NCI-H187 (cell line): ENCODE measurements at places on chromosomes 2 and 18.

- no peak for DNase-seq
These were observed 6.0 kb upstream of the NFATC1 start for GRCh38 chr18:79389689-79390088.

DNA sequence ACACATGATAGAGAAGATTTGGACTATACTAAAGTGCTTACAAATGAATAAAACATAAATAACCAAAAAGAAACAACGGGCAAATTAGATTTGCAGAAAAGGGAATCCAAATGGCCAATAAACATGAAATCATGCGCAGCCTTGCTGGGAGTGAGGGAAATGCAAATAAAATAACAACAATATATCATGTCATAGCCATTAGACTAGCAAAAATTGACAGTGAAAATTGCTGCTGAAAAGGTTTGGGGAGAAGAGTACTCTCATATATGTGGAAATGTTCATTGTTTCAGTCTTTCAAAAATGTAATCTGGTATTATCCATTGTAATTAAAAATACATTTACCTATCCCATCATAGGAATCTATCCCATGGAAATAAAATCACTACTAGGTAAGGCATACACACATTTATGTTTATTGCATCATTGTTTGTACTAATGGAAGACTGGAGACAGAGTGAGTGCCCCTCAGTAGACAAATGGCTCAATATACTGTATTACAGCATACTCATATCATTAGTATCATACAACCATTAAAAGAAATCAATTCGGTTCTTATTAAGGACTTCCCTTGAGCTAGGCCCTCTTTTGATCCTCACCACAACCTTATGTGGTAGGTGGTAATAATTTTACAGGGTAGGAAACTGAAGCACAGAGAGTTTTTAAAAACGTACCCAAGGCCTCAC, 94.1 kb upstream of the MSTN start:
- DNase-seq: no peak

- no peak for DNase-seq
These were observed 9.6 kb upstream of the CHST10 start for GRCh38 chr2:100427111-100427510.

DNA sequence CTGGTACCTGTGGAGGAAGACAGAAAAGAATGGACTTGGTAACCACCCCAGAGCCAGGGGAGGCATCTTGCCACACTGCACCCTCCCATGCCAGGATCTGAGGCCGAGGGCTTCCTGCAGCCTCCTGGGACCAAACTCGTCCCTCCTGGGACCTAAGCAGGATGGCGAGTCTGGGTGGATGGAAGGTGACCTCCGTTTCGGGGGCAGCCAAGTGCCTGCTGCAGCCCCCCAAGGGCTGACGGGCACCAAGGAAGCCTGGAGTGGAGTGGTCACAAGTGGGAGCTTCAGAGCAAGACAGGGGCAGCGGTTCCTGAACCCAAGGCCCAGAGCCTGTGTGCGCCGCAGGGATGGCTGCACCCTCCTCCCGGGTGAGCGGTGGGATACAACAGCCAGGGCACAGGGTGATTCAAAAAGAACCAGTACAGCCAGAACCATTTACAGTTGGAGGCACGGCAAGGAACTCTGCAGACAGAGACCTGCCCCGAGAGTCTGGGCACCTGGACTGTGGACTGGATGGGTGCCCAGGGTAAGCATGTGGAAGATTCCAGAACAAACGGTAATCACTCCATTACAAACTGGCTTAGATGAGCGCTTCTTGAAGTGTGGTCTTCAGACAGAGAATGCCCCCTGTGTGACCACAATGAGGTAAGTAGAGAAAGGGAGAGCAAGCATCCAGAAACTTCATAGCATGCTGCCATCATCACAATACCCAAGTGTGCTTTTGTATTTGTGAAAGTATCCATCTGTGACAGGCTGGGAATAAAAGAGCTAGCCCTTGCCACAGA, 12.1 kb downstream of the HS1BP3 start:
- no peak for DNase-seq

- no peak for DNase-seq
These were observed 295.6 kb upstream of the DLGAP1 start for GRCh38 chr18:4750393-4751346.

DNA sequence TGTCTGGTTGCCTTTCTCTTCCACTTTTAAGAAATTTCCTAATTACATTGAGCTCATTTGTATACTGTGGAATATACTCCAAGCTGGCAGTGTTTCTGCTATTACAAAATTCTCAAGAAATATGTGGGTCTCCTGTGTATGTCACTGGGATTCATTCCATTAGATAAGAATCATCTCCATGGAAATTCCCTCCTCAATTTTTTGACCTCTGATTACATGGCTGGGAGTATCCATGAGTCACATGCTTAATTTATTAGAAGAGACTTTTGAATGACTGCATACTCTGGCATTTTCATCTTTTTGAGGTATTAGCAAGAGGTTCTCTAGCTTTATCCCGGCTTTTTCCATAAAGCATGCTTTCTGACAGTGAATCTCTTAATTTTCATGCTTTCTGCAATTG, 665.5 kb upstream of the CNTNAP5 start:
- no peak for DNase-seq

DNA sequence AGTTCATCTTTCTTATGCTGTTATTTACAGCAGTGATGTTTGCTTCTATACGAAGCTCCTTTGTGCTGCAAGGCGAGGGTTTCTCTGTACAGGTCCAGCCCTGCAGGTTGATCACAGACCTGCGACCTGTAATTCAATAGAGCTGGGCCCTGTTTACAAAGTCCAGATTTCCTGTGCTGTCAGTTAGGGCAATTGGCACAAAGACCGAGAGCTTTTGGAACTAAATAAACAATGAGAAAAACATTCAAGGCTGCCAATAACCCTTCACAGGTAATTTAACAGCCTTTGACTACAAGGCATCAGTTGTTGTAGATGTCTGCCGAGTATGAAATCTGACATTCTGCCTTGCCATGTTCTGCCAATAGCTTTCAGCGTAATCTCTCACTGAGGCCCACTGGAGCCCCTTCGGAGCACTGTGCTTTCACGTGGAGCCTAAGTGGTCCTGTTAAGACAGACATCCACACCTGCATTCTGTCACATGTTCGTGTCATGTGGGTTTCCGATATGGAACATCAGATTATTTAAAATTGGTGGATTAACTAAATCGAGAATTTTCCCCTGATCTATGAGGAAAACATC, 232.5 kb downstream of the PTGR3 start:
- DNase-seq: no peak

DNA sequence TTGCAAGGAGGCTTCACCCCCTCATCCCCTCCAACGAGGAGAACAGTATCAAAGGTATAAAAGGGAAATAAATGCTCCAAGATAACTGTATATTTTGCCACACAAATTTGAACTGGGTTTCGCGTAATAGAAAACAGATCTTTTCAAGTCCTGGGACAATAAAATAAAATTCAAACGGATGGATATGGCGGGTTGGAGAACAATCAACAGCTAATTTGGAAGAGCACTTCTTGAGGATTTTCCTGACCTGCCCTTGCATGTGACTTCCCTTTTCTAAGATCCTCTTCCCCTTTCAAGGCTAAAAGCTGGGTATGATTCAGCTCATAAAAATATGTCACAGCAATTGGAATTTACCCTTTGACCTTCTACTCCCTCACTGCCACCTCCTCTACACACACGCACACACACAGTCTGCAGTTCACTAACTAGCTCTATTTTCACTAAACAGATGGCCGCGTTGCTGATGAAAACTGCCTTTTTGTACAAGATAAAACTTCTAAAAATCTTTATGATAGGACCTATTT, 386.9 kb downstream of the FIGN start:
- no peak for DNase-seq
